ENCODE measurements at places on chromosomes 13 and 19.

GRCh38 chr19:1955171-1956121, 14.5 kb downstream of the CSNK1G2 start:
- no peak for DNase-seq

GRCh38 chr19:2790557-2791271, 5.4 kb downstream of the THOP1 start:
- DNase-seq, result no peak

- DNase-seq, result no peak
Measured at GRCh38 chr19:56174550-56174949, 1.3 kb upstream of the GALP start.

DNA sequence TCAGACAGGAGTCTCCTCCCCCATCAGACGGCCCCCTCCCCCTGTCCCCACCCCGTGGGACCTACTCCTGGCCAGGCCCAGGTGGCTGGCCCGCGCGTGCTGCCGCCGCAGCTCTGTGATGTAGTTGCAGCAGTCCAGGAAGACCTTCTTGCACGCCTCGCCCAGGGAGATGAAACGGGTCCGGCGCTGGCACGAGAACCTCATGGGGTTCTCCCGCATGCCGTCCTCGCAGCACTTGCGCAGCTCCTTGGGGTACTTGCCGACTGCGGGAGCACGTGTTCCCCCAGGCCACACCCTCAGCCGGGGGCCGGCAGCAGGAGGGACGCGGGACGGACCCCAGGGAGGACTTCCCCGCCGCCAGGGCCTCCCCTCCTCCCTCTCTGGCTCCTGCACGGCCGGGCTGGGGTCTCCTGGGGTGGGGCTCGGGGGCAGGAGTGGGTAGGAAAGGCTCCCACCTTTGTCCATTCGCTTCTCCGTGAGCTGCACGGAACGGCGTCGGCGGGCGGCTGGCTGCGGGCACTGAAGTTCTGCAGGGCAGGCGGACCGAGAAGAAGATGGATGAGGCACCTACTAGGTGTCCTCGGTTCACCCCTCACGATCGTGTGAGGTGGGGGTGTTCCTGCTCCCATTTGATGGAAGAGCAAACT, 13.3 kb downstream of the C3 start:
- DNase-seq, result no peak

DNA sequence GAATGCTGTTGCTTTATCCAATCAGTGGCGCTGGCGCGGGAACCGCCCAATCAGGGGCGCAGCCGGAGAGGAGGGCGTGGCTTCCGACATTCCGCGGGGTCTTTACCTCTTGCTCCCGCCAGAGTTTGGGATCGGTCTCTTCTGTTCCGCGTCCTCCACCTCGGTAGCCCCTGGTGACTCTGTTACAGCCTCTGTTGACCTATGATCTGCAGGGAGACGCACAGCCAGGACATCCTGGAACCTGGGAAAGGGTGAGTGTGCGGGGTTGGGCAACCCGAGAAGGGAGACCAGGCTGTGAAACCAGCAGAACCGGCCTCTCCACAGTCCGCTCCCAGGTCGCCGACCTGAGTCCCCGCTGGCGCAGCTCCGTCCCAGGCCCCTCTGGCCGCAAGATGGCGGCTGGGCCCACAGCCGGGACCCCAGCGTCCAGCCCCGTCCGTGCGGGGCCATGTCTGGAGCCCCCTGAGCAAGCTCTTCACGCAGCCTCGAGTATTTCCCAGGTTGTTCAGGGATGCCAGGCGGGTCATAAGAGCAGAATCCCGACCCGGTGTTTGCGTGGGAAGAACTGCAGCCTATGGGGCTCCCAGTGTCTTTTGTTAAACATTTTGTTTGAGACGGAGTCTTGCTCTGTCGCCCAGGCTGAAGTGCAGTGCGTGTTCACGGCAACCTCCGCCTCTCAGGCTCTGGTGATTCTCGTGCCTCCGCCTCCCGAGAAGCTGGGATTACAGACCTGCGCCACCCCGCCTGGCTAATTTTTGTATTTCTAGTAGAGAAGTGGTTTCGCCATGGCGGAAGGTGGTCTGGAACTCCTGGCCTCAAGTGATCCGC, 4.4 kb upstream of the ZNF681 start:
- peak; percentile 19 for DNase-seq

GRCh38 chr19:50455992-50456391, 20.3 kb upstream of the EMC10 start:
- DNase-seq, result no peak

Measured in anterior cingulate cortex (tissue), 58 donors.